ENCODE measurements at places on chromosomes 2 and 18.

- no peak for DNase-seq
These were observed 6.6 kb upstream of the DYM start for GRCh38 chr18:49467019-49467563.

DNA sequence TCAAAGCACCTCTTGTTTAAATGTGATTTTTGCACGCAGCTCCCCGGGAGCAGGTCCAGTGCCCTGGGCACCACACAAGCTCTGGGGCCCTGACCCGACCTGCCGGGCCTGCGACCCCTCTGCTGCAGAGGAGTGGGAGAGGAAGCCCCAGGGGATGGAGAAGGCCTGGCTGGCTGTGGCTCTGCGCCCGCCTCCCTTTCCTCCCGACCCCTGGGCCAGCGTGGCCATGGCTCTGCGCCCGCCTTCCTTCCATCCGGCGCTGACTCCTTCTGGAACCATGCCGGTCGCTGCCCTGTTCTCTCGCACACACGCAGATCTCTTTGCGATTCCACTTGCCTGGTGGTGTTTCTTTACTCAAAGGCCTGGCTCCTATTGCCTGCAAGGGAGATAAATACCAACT is 166.5 kb upstream of the SALL3 start:
- no peak for DNase-seq

DNA sequence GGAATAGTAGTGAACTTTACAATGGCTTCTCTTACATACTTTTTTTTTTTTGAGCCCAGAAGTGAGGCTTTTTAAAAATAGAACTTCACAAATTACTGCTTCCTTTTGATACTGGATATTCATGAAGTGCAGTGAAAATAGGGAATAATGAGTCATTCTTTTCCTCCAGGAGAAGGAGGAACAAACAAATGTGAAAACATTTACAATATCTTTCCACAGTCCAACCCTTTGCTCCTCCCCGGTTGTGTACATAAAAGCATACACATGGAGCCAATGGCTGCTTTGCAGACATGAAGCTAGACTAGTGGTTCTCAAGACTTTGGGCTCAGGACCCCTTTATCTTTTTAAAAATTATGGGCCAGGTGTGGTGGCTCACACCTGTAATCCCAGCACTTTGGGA is 266.9 kb downstream of the GBX2 start:
- no peak for DNase-seq

DNA sequence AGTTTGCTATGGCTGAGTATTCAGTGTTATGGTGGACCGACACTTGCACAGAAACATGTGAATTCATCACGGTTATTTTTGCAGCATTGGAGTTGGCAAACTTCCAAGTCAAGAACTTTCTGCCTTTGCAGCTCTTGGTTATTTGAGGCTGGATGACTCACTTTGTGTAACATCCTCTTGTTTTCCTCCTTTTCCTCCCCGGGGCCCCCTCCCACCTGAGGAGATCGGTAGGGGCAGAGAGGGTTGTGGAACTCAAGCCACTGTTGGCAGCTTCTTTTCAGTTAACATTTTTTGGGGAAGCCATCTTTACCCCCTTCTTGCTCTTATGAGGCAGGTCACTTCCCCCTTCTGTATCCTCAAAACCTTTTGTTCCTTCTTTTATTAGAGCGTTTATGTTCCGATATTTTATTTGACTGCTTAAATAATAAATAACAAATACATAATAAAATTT is 48.6 kb downstream of the DDX1 start:
- DNase-seq: no peak

DNA sequence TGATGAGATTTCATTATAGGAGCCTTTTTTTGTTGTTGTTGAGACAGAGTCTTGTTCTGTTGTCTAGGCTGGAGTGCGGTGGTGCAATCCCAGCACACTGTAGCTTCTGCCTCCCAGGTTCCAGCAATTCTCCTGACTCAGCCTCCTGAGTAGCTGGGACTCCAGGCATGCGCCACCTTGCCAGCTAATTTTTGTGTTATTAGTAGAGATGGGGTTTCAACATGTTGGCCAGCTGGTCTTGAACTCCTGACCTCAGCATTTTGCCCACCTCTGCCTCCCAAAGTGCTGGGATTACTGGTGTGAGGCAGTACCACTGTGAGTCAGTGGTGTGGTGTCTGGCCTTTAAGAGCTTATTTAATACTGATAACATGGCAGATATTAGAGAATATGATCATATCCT is 60.1 kb downstream of the MOB4 start:
- DNase-seq: no peak

GRCh38 chr2:224145751-224146355 is 106.8 kb upstream of the SERPINE2 start:
- DNase-seq: no peak

DNA sequence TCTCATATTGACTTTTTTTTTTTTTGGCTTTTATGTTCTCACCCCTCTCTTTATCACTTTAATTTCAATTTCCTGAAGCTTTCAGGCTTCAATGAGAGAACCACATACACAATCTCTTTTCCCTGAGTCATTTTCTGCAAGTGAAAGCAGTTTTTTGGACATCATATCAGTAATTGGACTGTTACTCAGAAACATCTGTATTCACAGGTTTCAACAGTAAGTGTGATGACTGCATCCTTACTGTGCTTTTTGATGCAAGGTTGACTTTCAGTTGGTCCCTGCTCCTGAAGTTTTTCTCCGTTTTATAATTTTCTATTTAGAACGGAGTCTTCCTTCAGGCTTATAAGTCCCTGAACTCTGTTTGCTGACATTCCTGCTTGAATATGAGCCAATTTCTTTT is 70.5 kb upstream of the CCBE1 start:
- DNase-seq: no peak

- no peak for DNase-seq
These were observed 24.3 kb upstream of the VIT start for GRCh38 chr2:36672199-36672598.

- peak; percentile 64 for DNase-seq
These were observed 62.5 kb downstream of the SLC4A3 start for GRCh38 chr2:219689676-219690628.

- DNase-seq: no peak
These were observed 170.4 kb downstream of the ZNF407 start for GRCh38 chr18:74768096-74768495.

DNA sequence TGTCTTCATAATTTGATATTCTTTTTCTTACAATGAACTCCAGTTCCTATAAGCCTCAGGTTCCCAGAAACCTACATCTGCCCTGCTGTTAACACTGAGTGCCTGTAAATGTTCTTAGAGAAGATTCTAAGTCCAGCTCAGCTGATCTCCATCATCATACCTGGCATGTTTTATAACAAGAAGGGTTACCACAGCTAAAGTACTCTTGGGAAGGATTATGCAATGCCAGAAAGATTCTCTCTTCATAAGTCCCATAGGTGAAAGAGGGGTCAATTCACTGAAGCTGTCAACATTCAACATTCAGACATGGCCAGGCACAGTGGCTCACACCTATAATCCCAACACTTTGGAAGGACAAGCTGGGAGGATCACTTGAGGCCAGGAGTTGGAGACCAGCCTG is 31.3 kb upstream of the PTPN4 start:
- no peak for DNase-seq

DNA sequence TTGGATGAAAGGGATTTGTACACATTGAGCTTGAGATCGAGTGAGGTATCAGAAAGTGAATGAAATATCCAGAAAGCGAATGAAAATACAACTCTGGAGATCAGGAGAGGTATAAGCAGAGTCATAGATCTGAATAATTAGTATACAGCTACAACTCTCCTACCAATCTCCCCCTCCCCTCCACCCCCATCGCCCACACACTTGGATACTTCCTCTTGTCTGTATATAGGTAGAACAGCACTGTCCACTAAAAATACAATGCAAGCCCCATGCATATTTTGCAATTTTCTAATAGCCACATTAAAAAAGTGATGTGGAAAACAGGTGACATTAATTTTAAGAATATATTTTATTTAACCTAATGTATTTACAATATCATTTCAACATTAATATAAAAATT is 23.7 kb upstream of the WIPF1 start:
- DNase-seq: no peak

DNA sequence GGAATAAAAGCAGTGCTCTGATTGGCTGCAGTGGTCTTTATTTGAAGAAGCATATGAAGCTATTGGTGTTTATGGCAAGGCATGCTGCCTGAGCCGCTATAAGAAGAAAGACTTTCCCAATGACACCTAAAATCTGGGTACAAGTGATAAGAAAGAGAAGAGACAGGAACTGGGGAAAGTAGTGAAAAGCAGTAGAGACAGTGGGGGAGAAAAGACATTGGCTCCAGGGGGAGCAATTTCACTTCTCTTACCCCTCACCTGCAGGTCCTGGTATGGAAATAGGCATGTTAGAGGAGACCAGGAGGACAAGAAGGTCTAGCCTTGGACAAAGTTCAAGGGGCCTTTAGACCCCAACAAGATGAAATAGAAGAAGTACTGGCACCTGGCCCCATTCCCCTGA is 47.1 kb downstream of the PLCL1 start:
- DNase-seq: no peak

- DNase-seq: no peak
These were observed 139.6 kb downstream of the TTC32 start for GRCh38 chr2:19762142-19762541.

GRCh38 chr2:46821600-46821999 is 94.0 kb downstream of the MCFD2 start:
- DNase-seq: no peak

DNA sequence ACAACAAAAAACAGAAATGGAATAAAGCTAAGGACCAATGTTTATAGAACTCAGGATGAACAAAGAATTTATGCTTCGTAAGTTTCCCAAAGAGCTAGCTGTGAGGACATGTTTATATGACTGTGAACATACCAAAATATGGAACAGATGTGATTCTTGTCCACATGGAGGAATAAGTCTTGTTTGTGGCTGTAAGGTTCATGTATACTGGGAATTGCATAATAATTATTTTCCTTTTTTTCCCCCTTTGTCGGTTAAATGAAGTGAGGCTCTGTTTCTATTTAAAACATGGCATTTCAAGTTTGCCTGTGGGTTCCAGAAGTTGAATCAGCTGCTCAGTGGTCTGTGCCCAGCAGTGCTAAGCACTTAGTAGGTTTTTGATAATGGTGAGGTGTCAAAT is 108.1 kb downstream of the FHOD3 start:
- no peak for DNase-seq

DNA sequence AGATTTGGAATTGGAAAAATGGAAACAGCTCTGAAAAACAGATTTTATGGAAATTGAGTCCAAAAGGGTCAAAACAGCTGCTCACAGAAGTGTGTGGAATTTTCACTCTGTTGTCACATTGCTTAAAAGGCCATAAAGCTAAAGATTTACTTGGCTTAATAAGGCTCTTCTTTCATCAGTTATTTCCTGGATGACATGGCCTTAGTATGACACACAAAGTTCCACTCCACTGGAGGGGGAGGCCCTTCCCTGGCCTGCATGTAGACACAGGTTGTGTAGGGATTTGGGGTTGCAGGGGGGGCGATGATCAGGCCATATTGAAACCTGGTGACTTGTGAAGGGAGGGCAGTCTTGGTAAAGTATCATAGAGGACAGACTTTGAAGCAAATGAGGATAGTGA is 34.0 kb downstream of the TMEM185B start:
- DNase-seq: no peak

GRCh38 chr2:39996653-39997080 is 217.6 kb upstream of the THUMPD2 start:
- DNase-seq: no peak

DNA sequence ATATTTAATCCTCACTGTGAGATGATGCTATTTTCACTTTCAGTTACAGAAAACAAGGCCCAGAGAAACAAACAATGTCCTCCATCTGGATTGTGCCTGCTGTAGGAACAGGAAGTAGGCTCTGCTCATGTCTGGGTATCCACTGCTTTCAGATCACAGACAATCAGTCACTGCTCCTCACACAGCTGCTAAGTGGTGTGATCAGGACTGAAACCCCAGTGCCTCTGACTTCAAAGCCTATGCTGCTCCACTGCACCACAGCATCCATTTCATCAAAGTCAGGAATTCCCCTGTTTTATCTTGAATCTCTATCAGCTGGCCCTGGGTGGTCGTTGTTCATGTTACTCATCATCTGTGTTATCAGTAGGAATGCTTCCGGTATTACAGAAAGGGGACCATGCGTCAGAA is 303.8 kb upstream of the TRIB2 start:
- peak; percentile 5 for DNase-seq

- DNase-seq: peak; percentile 40
These were observed 47.6 kb upstream of the FAM124B start for GRCh38 chr2:224449212-224450147.

DNA sequence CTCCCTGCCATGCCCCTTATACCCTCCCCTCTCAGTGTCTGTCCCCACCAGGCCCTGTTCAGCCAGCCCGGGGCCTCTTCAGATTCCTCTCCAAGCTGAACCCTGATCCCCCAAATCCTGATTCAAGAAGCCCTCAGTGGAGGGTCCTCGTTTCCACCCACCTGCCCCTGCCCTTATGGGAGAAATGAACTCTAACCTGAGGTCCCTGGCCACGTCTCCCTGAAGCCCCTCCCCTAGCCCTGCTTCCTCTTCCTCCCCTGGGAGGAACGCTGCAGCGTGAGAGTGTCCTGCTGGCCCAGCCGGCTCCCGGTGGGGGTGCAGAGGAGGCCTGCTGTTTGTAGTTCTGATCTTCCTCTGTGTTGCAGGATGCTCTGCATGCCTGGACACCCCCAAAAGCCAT is 56.7 kb upstream of the GLI2 start:
- DNase-seq: no peak

GRCh38 chr2:28338046-28338817 is 54.4 kb upstream of the FOSL2 start:
- no peak for DNase-seq

- no peak for DNase-seq
These were observed 167.8 kb upstream of the FOSL2 start for GRCh38 chr2:28224648-28225472.

DNA sequence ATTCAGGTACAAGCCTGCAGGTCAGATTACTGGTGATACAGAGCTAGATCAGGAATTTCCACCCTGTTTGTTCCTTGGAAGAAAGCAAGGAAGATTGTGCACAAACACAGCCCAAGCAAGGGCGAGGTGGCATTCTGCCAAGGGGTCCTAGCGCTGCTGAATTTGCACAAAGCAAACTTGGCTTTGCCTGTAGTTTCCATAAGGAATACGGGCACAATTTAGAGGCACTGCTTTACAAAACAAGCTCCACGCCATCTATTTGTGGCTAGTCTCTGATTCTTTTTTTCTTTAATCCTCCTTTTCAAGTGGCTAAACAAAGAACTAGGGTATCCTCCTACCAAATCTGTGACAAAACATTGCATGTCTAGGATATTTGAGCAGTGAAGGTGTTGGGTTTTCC is 195.5 kb upstream of the ACVR2A start:
- DNase-seq: no peak

DNA sequence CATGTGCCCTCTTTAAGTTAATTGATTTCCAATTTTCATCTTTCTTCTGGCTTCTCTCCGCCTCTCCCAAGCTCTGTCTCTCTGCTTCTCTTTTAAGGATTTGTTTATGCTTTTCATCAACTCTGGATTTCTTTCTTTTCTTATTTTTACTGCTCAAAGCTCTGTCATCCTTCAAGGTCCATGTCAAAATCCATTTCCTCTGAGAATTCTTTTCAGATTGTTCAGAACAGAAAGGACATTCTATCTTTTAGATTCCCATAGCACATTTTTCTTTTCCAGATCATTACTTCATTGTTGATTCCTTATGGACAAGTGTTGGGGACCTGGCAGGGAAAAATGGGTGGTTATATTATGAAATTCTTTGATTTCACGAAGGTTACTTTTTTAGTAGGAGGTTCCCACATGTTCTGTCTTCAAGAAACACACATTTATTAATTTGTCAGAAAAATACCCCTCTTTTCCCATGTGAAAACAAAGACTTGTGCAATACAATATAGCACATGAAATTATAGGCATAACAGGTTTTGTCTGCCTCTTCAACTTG is 12.3 kb downstream of the PMAIP1 start:
- DNase-seq: no peak
